ENCODE measurements at places on chromosomes 7 and 10. TPM values are rescaled to one million over a fixed set of nuclear protein-coding genes. Genes with fewer than 3 reads are reported as not detected.

GRCh38 chr7:39948956-39949928 is 814 bp upstream of the CDK13 start:
- H3K4me1 ChIP-seq: peaks cover 9% of the 10 kb centered on the region
- H3K27ac ChIP-seq: peak overlapping the region; percentile 99
- no peaks in the 10 kb centered on the region for H3K36me3 ChIP-seq
- H3K27me3 ChIP-seq: no peaks in the 10 kb centered on the region
- DNase-seq: peak; percentile 97
- H3K4me3 ChIP-seq: peak overlapping the region; percentile 98

DNA sequence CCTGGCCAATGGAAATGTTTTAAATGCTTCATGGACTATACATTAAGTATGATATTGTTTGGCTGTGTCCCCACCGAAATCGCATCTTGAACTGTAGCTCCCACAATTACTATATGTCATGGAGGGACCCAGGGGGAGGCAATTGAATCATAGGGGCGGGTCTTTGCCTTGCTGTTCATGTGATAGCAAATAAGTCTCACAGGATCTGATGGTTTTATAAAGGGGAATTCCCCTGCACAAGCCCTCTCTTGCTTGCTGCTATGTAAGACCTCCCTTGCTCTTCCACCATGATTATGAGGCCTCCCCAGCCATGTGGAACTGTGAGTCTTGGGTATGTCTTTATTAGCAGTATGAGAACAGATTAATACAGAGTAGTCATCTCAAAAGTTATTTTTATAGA is 32.4 kb upstream of the GRB10 start:
- no peaks in the 10 kb centered on the region for H3K27me3 ChIP-seq
- DNase-seq: no peak
- no peaks in the 10 kb centered on the region for H3K4me1 ChIP-seq
- H3K4me3 ChIP-seq: no peak overlapping the region
- H3K36me3 ChIP-seq: no peaks in the 10 kb centered on the region

- no peak for DNase-seq
- H3K27ac ChIP-seq: peak overlapping the region; percentile 90
- peaks cover 12% of the 10 kb centered on the region for H3K36me3 ChIP-seq
- no peaks in the 10 kb centered on the region for H3K27me3 ChIP-seq
Measured at GRCh38 chr7:74254858-74255379, 720 bp upstream of the RFC2 start.

DNA sequence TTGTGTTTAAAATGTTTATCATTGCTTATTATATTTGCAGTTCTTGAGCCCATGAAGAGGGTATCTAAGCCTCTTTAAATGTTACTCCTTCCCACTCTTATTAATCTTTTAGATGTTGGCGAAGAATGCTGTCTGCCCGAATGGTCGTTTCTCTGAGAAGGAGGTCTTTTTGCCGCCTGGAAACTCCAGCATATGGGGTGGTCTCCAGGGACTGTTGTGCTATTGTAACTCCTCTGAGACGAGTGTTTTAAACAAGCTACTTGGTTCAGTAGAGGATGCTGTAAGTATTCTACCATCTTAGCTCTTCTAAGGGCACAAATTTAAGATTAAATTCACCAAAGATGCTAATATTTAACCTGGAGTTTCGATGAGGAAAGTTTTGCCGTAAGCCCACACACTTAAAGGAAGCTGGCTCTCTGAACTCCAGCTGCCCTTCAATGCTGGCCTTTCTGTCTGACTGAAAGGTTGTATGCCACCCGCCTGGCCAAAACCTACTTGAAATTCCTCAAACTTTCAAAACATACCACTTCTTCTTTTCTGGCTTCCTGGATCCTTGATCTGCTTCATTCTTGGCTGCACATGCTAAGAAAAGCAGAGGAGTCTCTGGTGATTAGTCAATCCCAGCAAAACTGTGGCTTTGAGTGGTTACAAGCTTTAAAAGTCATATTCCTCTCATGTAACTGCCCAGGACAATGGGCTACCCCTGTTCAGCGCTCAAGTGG is 74.7 kb downstream of the ABCA13 start:
- no peak for DNase-seq
- H3K36me3 ChIP-seq: no peaks in the 10 kb centered on the region
- no peaks in the 10 kb centered on the region for H3K27me3 ChIP-seq
- H3K4me1 ChIP-seq: no peaks in the 10 kb centered on the region
- H3K4me3 ChIP-seq: no peak overlapping the region
- no peak overlapping the region for H3K27ac ChIP-seq

GIMAP7 gene
- total RNA-seq: 100 TPM

DNA sequence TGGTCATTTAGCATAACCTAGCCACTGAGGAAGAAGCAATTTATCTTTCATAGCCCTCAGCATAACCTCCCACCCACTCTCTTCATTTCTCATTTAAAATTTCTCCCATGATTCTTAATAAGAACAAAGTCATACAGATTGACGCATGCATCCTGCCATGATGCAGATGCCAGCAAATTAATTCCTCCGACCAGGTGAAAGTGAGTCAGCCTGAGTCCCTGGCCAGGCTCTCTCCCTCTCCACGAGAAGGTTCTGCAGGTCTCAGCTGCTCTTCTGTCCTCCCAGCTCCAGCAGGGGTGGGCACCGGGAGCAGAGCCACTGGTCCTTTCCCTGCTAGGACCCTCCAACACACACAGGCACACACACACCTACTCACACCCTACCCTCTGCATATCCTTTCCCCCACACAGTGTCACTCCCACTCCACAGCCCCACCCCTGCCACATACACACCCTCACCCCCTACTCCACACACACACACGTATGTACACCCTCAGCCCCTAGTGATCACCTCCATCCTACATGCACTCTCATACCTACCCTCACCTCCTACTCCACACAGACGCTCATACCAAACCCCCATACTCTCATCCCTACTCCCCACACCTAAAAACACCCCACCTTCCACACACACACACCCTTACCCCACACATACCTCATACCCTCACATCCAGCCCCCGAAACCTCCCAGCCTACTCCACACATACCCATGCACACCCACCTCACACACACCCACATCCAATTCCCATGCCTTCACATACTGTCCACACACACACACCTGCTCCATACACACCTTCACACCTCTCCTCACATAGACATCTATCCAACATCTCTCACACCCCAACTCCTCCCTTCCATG is 78.0 kb downstream of the FAM13C start:
- no peaks in the 10 kb centered on the region for H3K4me1 ChIP-seq
- H3K27ac ChIP-seq: no peak overlapping the region
- no peaks in the 10 kb centered on the region for H3K27me3 ChIP-seq
- H3K4me3 ChIP-seq: no peak overlapping the region
- DNase-seq: no peak

DNA sequence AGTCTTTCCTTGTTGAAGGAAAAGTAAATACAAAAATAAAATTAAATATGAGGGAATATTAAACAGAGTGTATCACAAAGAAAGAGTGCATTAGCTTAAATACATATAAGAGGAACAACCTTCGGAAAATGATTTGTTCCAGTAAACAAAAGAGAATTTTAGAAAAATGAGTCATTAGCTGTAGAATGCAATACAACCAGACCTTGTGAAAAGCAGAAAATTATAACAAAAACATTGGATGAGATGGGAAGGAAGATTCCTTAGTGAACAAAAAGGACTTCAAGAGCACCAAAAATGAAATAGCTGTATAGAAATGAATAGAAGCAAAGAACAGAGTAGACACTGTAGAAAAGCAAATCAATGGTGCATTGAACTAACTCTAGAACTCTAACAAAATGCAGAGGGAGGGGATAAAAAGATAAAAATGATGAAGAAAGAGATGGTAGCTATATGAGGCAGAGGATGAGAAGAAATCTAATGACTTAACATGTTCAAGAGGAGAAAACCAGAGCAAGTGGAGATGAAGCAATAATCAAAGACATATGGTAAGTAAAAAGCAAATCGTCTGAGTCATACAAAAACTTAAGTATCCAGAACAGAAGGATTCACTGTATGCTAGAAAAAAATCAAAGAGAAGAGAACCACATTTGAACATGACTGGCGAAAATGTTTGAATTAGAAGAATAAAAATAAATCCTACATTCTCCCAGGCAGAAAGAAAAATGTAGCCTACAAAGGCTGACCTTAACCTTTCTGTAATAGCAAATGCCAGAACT is 190.5 kb downstream of the TMEM26 start:
- H3K27me3 ChIP-seq: no peaks in the 10 kb centered on the region
- no peaks in the 10 kb centered on the region for H3K36me3 ChIP-seq
- H3K4me1 ChIP-seq: no peaks in the 10 kb centered on the region

GRCh38 chr10:120328647-120329046 is 128.4 kb upstream of the PLPP4 start:
- H3K27me3 ChIP-seq: no peaks in the 10 kb centered on the region
- DNase-seq: no peak
- H3K4me1 ChIP-seq: no peaks in the 10 kb centered on the region
- no peak overlapping the region for H3K4me3 ChIP-seq
- no peaks in the 10 kb centered on the region for H3K36me3 ChIP-seq

DNA sequence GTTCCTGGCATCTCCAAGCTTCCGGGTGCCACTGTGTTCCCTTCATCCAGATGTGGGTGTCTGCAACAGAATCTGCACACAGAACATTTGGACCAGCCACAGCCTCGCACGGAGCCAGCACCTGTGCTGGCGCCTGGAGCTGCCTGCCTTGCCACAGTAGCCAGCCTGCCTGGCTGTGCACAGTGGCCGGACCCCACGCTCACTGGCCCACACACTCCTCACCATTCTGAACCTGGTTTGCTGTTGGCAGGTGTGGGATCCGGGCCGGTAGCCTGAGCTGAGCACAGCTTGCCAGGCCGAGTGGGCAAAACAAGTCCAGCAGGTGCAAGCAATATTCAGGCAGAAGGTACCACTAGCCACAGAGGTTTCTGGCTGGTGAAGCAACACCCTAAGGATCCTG is 7.6 kb upstream of the KLHL7 start:
- H3K27me3 ChIP-seq: no peaks in the 10 kb centered on the region
- H3K27ac ChIP-seq: no peak overlapping the region
- H3K4me1 ChIP-seq: no peaks in the 10 kb centered on the region
- no peak for DNase-seq
- H3K36me3 ChIP-seq: no peaks in the 10 kb centered on the region
- no peak overlapping the region for H3K4me3 ChIP-seq

DNA sequence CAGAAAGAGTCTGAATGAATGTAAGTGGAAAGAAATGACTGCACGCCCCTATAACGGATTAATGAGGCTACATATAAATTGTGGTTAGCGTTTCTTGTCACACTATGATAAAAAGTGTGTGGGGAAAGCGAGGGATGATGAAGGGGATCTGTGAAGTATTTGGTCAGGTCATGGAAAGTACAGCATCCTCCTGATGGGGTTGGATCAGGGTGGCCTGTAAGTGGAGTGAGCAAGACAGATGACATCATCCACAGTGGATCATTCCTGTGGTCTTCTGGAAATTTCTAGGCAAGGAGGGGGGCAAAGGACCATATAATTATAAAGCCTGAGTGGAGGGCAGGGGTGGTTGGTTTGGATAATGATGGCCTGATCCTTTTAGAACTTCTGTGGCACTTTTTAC is 606.0 kb downstream of the INHBA start:
- no peak overlapping the region for H3K4me3 ChIP-seq
- no peaks in the 10 kb centered on the region for H3K27me3 ChIP-seq
- no peaks in the 10 kb centered on the region for H3K4me1 ChIP-seq
- no peaks in the 10 kb centered on the region for H3K36me3 ChIP-seq

- no peak for DNase-seq
- no peaks in the 10 kb centered on the region for H3K36me3 ChIP-seq
Measured at GRCh38 chr10:27642023-27642589, 103.5 kb downstream of the MKX start.

DNA sequence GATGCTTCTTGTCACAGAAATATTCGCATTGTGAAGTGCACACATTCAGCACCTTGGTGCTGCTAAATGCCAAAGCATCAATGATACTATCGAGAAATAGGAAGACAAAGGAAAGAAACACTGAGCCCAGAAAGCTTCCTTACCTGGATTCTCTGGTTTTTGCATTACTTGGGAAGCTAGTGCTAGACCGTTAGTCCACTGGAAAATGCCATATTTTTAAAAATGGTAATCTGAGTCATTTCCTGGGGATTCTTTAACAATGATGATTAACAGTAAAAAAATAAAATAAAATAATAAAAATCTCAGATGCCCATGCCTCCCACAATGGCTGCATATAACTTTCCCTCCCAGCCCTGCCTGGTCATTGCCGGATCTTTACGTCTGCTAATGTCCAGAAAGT is 420.1 kb upstream of the MGMT start:
- no peaks in the 10 kb centered on the region for H3K36me3 ChIP-seq
- H3K27me3 ChIP-seq: peaks cover 15% of the 10 kb centered on the region
- no peak overlapping the region for H3K27ac ChIP-seq
- H3K4me1 ChIP-seq: peaks cover 10% of the 10 kb centered on the region

GRCh38 chr10:95363303-95363912 is 72.6 kb upstream of the PDLIM1 start:
- H3K27ac ChIP-seq: no peak overlapping the region
- H3K27me3 ChIP-seq: no peaks in the 10 kb centered on the region
- no peaks in the 10 kb centered on the region for H3K36me3 ChIP-seq
- DNase-seq: peak; percentile 80
- no peak overlapping the region for H3K4me3 ChIP-seq

GRCh38 chr10:49212076-49212475 is 23.9 kb upstream of the TMEM273 start:
- no peaks in the 10 kb centered on the region for H3K4me1 ChIP-seq
- DNase-seq: no peak
- no peak overlapping the region for H3K27ac ChIP-seq
- no peaks in the 10 kb centered on the region for H3K27me3 ChIP-seq
- no peaks in the 10 kb centered on the region for H3K36me3 ChIP-seq

DNA sequence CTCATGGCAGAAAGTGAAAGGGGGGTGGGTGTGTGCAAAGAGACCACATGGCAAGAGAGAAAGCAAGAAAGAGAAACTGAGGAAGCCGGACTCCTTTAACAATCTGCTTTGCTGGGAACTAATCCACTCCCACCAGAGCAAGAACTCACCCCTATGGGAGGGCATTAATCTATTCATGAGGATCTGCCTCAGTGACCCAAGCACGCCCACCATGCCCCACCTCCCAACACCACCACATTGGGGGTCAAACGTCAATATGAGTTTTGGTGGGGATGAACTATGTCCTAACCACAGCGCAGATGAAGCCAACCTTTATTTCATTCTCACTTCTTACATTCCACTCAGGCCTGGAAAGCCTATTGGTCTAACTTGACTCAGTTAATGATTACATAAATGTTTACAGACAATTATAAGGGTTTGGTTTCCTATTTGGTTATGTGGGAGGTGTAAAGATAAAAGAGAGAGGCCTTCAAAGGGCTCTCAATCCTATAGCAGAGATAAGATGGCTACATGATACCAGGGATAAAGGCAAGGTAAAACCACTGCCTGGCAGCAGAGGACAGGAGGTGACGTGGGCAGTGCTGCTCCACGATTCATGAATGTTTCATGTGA is 601.8 kb downstream of the PARD3 start:
- no peak overlapping the region for H3K27ac ChIP-seq
- H3K27me3 ChIP-seq: no peaks in the 10 kb centered on the region
- no peaks in the 10 kb centered on the region for H3K36me3 ChIP-seq
- DNase-seq: no peak

DEPP1 gene
- not detected for total RNA-seq

GRCh38 chr10:95819620-95820329 is 63.8 kb downstream of the ENTPD1 start:
- no peaks in the 10 kb centered on the region for H3K36me3 ChIP-seq
- H3K27me3 ChIP-seq: no peaks in the 10 kb centered on the region
- DNase-seq: no peak
- no peak overlapping the region for H3K27ac ChIP-seq
- H3K4me3 ChIP-seq: no peak overlapping the region

- no peaks in the 10 kb centered on the region for H3K27me3 ChIP-seq
- H3K27ac ChIP-seq: no peak overlapping the region
- peak overlapping the region; percentile 68 for H3K4me3 ChIP-seq
- H3K4me1 ChIP-seq: peaks cover 14% of the 10 kb centered on the region
- no peak for DNase-seq
Measured at GRCh38 chr10:99658622-99659030, 683 bp upstream of the ENTPD7 start.
